HT1080 (cell line): ENCODE measurements at places on chromosomes 11 and 22. TPM values are rescaled to one million over a fixed set of nuclear protein-coding genes. Genes with fewer than 3 reads are reported as not detected.
A peak's percentile ranks its signal among the peaks of the same experiment; 100 is the strongest.

TRPM5 gene
- 0.05 TPM in 1 of 2 replicates, not detected in the other for total RNA-seq

- DNase-seq, result no peak
Measured at GRCh38 chr11:26780376-26781085, 58.7 kb upstream of the SLC5A12 start.

DNA sequence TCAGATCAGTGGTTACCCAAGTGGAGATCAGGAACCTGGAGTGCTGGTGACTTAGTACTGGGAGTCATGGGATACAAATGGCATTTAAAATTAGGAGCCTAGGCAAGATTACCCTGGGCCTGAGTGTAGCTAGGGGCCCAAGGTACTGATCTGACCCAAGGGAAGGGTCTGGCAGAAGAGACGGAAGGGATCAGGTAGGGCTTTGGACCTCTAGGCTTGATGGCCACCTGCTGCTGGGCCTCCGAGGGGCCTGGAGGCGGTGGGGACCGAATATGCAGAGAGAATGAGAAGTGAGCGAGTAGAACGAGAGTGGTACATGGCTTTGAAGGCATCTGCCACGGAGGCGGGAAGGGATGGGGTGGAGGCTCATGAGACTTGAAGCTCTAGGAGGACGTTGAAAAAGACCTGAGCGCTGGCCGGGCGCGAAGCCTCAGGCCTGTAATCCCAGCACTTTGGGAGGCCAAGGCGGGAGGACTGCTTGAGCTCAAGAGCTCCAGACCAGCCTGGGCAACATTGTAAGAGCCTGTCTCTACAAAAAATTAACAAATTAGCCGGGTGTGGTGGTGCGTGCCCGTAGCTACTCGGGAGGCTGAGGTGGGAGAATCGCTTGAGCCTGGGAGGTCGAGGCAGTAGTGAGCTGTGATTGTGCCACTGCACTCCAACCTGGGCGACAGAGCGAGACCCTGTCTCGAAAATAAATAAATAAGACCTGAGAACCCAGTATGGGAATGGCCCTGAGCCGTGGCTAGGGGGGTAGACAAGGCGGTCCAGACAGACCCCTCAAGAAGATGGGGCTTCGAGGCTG lies 563 bp upstream of the PPIL2 start:
- DNase-seq, result no peak

GRCh38 chr11:1931341-1932104 lies 12.0 kb downstream of the TNNT3 start:
- DNase-seq, result no peak

GRCh38 chr11:95699631-95700470 lies 89.7 kb downstream of the FAM76B start:
- DNase-seq, result peak; percentile 3

KRTAP5-7 gene
- not detected in 2 replicates for total RNA-seq
